ENCODE measurements at places on chromosomes 2 and 18. TPM values are rescaled to one million over a fixed set of nuclear protein-coding genes. Genes with fewer than 3 reads are reported as not detected.
A peak's percentile ranks its signal among the peaks of the same experiment; 100 is the strongest.

DNA sequence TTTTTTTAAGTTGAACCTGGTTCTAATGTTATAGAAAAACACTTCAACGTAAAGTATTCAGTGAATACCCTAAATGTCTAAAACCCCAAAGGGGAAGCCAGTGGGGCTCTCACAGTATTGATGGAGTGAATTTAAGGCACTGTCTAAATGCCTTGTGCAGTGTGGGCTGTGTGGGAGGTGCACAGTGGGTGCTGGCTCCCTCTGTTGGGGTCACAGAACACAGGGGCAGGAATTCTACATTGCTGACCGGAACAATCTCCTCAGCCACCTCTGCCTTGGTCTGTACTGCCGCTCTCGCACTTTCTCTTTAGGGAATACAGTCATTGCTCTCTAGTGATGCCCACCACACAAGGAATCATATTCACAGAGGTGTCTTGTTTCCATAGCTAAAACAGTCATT is 45.4 kb downstream of the SPRED2 start:
- no peak for DNase-seq

DNA sequence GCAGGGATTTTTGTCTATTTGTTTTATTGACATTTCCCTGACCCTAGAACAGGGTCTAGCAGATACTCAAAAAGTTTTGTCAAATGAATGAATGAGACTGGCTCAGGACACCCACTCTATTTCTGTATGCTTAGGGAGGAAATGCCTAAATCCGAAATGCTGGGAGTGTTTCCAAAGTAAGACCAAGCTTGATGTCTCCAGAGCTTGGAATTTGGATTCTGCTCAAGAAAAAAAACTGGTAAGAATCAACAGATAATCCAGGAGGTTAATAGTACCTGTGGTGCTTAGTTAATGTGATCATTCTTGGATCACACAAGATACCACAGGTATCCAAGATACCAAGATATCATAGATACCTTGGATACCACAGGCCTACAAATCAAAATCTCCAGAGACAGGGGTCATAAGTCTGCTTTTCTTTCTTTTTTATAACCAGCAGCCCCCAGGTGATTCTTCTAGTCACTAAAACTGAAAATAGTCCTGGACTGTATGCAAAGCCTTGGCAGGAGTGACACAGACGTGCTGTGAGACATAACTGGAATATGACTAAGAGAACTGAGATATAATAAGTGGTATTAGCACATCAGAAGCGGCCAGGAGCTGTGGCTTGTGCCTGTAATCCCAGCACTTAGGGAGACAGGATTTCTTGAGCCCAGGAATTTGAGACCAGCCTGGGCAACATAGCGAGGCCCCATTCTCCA is 39.9 kb upstream of the SP3 start:
- no peak for DNase-seq

DNA sequence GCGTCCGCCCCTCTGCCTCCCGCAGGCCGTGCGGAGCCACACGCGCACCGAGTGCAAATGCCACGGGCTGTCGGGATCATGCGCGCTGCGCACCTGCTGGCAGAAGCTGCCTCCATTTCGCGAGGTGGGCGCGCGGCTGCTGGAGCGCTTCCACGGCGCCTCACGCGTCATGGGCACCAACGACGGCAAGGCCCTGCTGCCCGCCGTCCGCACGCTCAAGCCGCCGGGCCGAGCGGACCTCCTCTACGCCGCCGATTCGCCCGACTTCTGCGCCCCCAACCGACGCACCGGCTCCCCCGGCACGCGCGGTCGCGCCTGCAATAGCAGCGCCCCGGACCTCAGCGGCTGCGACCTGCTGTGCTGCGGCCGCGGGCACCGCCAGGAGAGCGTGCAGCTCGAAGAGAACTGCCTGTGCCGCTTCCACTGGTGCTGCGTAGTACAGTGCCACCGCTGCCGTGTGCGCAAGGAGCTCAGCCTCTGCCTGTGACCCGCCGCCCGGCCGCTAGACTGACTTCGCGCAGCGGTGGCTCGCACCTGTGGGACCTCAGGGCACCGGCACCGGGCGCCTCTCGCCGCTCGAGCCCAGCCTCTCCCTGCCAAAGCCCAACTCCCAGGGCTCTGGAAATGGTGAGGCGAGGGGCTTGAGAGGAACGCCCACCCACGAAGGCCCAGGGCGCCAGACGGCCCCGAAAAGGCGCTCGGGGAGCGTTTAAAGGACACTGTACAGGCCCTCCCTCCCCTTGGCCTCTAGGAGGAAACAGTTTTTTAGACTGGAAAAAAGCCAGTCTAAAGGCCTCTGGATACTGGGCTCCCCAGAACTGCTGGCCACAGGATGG is 7.1 kb upstream of the WNT10A start:
- peak; percentile 53 for DNase-seq

DNA sequence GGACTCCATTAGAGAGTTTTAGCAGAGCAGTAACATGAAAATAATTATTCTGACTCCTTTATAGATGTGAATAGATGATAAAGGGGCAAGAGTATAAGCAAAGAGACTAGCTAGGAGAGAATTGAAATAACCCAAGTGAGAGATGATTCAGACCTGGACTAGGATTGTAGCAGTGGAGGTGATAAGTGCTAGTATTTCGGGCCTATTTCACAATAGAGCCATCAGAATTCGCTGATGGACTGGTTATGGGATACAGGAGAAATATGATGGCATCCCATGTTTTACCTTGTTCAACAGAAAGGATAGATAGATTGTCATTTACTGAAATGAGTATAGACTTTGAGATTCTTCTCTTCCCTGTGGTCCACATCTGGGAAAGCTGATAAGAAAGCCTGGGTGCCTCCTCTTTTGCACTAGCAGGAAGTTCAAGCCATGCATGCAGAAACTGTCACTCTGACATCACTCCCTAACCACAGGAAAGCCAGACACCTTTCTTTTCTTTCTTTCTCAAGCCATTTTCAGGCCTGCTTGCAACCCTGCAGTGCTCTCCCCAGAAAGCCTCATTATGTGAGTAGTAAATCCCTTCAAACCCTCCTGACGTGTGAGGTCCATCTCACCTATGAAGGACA is 25.3 kb downstream of the DYNAP start:
- DNase-seq, result no peak

DNA sequence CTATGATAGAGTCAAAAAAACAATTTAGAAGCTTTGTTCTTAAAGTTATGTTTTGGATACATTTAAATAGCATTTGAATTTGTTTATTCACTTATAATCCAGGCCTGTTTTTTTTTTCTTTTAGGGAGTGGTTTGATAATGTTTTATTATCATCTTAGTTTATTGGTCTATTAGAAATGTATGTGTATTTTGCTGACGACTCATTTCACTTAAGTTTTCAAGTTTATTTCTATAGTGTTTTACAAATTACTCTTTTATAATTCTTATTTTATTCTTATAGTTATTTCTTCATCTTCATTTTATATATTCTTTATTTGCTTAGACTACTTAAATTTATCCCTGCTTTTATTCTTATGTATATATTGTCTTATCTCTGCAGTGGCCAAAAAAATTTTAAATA is 804.5 kb downstream of the NR4A2 start:
- DNase-seq, result no peak

GRCh38 chr2:183487326-183487725 is 363.1 kb downstream of the NUP35 start:
- DNase-seq, result no peak

DNA sequence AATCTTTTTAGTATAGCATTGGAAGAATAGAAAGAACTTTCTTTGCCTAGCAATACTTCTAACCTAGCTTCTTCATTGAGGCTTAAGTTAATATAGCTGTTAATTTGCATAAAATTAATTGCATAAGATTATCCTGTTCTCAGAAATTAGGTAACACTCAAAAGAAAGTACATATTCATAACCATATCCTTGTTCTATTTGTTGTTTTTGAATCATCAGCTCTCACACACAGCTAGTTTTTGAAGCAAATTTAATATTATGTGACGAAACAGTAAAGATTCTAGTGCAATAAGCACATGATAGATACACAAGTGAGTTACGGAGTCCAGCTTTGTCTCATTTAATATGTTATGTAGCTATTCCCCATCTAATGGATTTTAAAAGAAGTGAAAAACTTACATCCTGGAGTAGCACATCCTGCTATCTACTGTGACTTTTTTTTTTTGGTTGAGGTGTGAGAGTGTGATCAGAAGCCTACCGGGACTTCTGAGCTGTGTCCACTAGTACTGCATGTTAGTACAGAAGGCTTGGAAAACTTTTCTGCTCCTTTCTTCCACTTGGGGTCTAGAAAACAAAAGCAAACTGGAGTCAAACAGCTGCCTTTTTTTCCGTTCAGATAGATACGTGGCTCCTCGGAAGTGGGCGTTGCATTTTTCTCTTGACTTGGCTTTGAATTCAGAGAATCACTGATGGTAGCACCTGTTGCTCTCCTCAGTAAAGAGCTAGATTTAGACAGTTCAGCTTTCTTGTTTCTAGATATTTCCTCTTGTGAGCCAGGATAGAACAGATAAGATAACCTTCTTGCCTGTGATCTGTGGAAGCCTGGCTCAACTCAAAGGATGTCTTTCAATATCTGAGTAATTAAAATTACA is 27.2 kb downstream of the KDM3A start:
- DNase-seq, result no peak

- DNase-seq, result no peak
Measured at GRCh38 chr2:158047156-158047611, 54.5 kb upstream of the UPP2 start.

DNA sequence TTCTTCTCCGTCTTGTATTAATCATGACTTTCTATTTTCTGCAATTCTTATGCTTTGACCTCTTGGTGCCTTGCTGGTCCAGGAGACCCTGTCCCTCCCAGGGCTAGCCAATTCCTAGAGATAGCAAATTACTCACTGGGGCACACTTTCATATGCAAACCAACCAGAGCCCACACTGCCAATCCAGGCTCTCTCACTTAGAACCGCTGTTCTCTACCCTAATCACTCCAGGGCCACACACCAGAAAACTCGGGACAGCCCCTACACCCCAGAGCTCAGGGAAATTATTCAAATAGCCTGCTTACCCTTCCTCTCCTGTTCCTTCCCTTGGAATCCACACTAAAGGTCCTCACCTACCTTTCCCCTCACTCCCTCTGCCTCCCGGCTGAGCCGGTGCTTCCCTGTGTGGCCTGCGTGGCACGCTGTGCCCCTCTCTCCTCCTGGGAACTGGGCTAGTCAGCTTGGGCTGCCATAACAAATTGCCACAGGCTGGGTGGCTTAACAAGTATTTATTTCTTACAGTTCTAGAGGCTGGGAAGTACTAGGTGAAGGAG is 41.7 kb downstream of the VWA3B start:
- DNase-seq, result no peak

- no peak for DNase-seq
Measured at GRCh38 chr2:223537651-223538601, 64.2 kb downstream of the SCG2 start.

Gene CFC1
- 1.8 TPM for total RNA-seq

Gene CGREF1
- total RNA-seq, result 1.3 TPM

Gene CD8A
- total RNA-seq, result 0.59 TPM

Gene DYSF
- 11.1 TPM for total RNA-seq

Gene BOK
- 13.8 TPM for total RNA-seq

Gene TNFRSF11A
- 1.2 TPM for total RNA-seq

Gene COLEC11
- total RNA-seq, result not detected

Data from glutamatergic neuron (in vitro differentiated cells).